ENCODE measurements at places on chromosomes 7 and 10.

- DNase-seq = no peak
These were observed 118.6 kb upstream of the PARD3 start for GRCh38 chr10:34933676-34934075.

GRCh38 chr7:54544149-54544526 is 2.0 kb downstream of the VSTM2A start:
- DNase-seq = no peak

DNA sequence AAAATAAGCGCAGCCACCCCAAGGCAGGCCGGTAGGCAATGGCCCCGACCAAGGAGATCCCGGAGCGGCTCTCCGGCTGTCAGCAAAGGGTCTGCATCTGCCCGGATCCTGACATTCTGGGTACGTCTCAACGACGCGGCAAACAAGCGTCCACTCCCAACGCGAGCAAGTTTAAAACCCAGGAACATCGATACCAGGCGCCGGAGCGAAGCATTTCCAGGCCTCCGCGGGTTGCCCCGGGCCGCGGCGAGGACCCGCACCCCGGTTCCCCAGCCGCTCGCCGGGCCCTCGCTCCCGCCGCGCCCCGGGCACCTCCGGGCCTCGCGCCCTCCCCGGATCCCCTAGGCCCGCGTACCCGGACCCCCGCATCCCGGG is 453 bp downstream of the URGCP start:
- DNase-seq = peak; percentile 11

DNA sequence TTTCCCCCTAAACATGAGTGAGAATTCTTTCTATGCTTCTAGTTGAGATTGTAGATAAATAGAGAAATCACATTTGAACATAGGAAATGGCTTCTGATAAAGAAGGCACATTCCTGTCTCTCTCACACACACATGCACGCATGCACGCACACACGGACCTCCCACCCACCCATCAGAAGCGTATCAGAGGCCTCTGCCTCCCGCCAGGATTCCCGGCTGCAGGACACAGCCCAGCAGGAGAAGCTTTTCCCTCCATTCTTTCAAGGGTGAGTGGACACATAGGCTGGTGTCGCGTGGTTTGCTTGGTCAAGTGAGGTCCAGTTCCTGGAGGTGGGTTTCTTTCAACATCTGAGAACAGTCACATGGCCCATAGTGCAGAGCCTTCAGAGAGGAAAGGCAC is 34.2 kb downstream of the KLF6 start:
- no peak for DNase-seq

GRCh38 chr7:138814816-138815332 is 16.9 kb upstream of the ATP6V0A4 start:
- DNase-seq = no peak

DNA sequence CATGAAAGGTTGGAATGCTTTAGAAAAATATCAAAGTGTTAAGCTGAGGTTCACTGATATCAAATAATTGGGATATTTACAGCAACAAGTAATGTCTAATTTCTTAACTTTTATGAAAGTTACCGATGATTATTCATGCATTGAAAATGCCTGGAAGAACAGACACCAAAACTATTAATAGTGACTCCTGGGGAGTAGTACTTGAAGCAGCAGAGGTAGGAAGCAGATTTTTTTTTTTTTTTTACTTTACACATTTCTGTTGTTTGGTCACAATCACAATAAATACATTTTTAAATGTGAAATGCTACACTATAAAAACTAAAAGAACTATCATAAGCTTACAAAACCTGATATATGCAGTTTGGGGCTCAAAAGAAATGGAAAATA is 70.5 kb upstream of the FGL2 start:
- DNase-seq = no peak

DNA sequence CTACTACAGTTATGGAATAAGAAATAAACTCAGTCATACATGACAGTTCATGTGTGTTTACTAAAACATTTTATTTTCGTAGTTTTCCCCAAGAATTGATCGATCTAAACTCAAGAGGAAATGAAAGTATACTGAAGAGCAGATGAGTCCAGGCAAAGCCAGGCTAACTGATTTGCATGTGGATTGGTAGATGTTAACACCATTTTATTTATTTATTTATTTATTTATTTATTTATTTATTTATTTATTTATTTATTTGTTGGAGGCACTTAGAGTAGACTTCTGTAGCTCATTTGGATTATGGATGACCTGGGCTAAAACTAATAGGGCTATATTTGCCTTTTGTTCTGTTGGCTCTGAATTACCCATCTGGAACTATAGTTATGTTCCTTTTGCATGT is 68.5 kb upstream of the DKK1 start:
- no peak for DNase-seq

DNA sequence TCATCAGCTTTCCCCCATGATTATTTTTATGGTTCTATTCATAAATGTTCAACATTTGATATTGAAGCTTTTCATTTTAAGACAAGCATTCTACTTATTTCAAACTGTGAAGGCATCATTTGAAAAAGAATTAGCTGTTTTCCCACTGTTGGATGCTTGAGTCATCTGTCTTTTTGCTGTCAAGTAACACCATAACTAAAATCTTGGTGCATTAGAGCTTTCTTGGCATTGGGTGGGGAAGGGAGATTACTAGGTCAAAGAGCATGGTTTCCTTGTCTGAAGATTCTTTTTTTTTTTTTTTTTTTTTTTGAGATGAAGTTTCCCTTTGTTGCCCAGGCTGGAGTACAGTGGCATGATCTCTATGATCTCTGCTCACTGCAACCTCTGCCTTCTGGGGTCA is 68.5 kb downstream of the CTBP2 start:
- DNase-seq = no peak

- DNase-seq = no peak
These were observed 105.7 kb upstream of the INHBA start for GRCh38 chr7:41808541-41808940.

- no peak for DNase-seq
These were observed 24.0 kb downstream of the ZEB1 start for GRCh38 chr10:31343009-31343408.

DNA sequence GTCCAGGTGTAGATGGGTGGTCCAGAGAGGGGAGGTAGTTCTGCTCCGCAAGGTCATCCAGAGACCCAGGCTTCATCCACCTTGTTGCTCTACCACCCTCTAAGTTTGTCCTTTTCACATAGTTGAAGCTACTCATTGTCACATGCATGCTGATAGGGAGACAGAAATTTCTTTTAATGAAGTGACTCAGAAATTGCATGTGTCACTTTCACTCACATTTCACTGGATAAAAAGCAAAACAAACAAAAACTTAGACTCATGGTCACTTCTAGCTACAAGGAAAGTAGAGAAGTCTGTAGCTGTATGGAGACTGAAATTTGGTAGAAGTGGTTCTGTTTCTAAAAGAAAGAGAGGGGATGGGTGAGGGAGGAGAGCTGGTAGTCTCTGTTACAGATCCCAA is 161.9 kb downstream of the SORCS3 start:
- no peak for DNase-seq

- DNase-seq = no peak
These were observed 402.8 kb downstream of the CDC14C start for GRCh38 chr7:49327155-49327554.

DNA sequence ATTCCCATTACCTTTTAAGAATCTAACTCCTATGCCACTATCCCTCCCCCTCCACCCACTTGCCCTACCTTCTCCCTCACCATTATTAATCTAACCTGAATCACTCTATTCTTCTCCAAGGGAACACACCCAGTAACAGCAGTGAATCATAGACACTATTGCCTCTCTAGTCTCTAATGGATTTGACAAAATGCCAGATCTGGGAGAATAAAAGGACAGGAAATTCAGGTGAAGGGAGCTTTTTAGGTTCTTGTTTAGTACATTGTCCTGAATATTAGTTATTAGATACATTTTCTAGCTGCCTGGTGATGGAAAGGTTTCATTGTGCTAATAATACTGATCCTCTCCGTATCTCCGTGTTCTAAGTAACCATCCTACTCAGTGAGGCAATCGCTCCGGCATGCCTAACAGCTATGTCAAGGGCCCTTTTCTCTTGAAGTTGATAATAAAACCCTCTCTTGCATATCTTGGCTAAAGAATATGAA is 4.1 kb upstream of the SFR1 start:
- DNase-seq = no peak

GRCh38 chr7:142414135-142414534 is 156.3 kb upstream of the PRSS58 start:
- no peak for DNase-seq

DNA sequence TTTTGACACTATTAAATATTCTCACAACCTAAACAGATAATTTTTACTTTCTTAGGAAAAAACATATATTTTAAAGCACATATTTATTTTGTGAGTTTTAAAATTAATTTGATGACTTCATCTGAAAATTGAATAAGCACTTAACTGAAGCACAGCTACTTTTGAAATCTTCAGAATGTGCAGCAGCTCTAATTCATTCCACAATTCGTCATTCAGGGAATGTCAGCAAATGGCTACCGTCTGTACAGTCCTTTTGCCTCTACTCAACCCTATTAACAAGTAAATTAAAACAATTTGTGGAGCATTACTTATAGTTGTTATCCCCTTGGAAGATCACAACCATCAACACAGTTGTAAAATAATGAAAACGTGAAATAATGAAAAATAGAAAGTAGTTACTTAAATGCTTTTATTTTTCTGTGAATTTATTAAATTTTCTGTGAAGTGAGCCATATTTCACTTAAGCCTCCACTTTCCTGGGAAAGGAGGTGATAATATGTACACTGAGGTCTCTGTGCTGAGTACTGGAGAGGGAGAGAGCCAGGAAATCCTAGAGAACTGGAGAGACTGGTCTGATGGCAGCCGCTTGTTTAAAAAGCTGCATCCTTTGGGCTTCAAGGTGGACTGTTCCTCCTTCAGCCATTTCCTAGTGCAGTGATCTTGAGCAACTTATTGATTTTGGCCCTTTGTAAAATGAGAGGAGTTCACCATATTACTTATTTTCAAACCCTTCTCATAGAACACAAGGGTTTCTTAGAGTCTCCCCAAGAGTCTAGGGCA is 70.6 kb downstream of the REEP3 start:
- no peak for DNase-seq

- DNase-seq = no peak
These were observed 6.6 kb downstream of the LEP start for GRCh38 chr7:128247640-128248194.

DNA sequence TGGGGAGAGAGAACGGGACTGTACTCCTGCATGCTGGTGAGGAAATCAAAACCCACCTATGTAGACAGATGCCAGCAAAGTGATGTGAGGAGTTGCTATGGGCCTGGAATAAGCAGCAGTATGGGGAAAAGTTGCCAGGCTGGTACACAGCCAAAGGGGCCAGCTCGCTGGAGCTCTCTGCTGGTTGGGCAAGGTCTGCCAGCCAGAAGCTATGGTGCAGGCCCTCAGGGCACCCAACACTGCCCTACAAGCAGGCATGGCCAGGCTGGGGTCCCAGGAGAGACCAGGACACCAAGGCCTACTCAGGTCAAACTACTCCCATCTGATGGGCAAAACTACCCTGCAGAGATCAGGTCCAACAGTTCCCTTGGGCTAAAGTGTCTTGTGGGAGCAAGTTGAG is 916.6 kb downstream of the IPMK start:
- DNase-seq = no peak

GRCh38 chr10:20659225-20659624 is 237.9 kb downstream of the NEBL start:
- no peak for DNase-seq

DNA sequence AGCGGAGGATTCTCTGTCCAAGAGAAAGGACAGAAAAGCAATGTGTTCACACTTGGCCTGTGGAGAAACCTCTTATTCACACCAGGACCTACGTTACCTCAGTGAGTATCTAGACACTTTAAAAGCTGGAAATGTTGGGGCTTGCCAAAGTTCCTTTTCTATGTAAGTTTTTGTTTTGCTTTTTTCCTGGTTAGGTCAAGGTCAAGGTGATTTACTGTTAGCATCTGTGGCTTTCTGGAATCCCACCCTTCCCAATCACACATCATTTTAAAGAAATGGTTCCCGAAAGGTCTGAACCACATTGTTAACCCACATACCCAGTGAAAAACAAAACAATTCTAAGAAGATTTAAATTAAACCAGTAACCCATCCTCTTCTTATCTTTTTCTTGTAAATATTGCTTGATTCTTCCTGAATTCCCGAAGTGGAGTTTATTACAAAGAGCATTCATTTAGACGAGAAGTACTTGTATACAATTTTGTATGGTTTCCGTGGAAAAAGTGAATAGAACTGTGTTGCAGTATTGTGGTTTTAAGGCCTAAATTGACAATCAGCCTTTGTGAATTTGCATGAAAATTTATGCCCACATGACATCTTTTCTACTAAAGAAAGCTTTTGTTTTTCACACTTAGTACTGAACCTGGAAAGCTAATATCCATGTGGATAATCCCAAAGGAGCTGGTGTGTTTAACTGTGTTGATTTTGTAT is 827.0 kb upstream of the IGFBP3 start:
- no peak for DNase-seq

DNA sequence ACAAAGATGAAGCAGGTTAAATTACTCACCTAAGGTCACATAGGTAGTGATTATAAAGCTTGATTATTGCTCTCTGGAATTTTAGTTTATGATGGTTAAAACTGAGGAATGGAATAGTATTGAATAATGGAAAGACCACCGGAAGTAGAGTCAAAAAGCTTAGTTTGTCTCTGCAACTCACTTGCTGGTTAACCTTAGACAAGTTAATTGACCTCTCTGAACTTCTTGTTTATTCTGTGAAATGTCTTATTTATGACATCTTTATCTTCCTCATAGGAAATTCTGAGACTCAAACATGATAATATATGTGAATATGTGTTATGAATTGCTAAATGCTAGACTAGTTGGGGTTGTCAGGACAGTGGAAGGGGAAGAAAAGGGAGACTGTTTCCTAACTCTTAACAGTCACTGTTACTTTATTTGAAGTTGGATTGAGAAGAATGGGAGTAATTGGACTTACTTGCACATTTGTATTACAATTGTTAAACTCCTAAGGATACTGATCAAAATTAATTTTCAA is 9.6 kb downstream of the DLD start:
- DNase-seq = no peak

DNA sequence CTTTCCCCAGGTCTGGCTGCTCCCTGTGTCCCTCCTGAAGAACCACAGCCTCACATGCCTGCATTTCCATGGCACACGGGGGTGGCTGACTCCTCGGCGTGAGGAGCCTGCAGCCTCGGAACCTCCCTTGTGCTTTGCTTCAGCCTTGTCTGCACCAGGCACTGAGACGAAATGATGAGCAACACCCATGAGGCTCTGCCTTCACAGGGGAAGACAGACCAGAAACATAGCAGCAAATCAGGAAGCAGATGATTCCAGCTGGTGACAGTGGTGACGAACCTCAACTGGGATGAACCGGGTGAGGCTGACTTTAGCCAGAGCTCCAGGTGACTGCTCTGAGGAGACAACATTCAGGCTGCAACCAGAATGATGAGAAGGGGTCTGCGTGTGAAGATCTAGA is 84.5 kb upstream of the SMNDC1 start:
- no peak for DNase-seq

DNA sequence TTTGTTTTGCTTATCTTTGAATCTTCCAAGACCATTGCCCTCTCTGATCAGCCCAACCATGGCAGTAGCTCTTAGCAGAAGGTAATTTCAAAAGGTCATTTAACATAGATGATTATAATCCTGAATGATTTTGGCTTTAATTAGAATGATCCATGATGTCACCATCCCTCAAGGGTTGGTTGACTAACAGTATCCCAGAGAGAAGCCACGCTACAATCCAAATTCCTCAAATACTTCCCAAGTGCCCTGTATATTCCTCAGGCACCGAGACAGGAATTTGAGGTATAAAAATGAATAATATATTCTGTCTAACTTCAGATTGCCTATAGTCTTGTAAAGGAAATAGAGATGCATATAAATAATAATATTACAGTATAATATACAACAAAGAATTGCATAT is 42.1 kb upstream of the TMEM196 start:
- no peak for DNase-seq

Data from hypothalamus (tissue), 51 donors.